ENCODE measurements at places on chromosomes 11 and 22.
A peak's percentile ranks its signal among the peaks of the same experiment; 100 is the strongest.

DNA sequence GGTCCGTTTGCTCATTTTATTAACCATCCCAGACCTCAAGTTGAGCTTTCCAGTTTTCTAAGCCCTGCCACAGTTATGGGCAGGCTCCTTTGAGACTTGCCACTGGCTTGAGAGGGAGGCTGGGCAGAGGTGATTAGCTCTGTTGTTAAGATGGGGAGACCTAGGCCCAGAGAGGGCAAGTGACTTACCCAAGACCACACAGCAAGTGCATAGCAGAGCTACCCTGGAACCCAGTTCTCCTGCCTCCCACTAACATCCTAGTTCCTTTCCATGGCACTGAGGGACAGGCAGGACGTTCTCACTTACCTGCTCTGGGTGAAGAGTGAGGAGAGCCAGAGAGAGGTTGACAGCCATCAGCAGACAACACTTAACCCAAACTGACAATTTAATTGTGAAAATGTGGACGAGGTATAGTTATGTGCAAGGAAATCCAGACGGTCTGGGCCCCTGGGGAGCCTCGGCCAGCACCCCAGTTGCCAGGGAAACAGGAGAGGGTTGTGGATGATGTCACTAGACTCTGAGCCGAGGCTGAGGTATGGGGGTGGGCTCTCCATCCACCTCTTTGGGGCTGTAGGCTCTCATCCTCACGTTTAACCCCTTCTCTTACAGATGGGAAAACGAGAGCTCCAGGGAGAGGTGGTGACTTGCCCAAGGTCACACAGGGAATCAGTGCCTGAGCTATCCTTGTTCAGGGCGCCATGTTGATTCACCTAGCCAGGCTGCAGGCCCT, 12.3 kb upstream of the WNT11 start:
- DNase-seq: no peak

- no peak for DNase-seq
These were observed 4.6 kb downstream of the TECTA start for GRCh38 chr11:121105481-121106195.

- DNase-seq: no peak
These were observed 2.3 kb upstream of the CCDC88B start for GRCh38 chr11:64337538-64338249.

DNA sequence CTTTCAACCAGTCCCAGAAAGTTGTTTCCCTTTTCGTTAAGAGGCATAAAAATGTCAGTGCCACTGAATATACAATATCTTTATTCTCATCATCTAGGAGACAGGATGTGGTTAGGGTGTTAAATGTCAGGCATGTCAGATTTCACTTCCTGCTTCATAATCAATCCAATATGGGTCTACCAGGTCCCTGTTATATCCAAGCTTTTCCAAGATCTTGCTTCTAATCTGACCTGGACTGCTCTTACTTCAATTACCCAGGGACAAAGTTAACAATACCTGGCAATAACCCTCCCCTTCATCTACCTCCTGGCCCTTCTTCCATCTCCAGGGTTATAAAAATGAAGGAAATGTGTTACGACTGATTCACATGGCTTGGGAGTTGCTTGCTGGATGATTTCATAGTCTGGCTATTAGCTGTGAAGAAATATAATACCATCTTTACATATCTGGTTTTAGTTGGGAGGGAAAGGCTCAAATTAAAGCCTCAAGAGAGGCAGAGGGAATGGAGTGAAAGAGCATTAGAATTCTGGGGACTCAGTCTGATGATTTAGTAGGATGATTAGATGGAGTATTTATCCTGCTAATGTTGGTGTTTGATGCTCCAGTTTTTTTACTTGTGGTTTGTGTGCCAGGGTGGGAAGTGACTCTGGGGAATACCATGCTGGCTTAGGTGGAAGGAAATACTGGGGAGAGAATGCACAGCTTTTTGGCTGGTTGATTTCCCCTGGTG, 534.3 kb downstream of the ETS1 start:
- DNase-seq: no peak

- no peak for DNase-seq
These were observed 1.3 kb downstream of the PARVB start for GRCh38 chr22:44025171-44026065.

DNA sequence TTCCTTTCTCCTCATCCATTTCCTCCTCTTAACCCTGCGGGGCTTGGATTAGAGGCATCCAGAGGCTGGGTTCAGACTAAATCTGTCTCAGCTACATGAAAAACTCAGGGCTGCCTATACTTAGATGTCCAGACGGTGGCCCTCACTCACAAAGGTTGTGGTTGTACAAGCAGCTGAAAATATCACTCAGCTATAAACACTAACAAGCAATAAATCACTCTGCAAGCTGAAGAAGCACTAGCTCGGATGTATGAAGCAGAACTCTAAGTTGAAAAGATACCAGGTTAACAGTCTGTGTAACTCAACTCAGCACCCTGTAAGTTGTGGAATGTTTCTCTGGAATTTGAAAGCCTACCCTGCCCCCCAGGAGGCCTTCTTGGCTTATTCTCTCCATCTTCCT, 82.9 kb downstream of the EXT2 start:
- DNase-seq: no peak

DNA sequence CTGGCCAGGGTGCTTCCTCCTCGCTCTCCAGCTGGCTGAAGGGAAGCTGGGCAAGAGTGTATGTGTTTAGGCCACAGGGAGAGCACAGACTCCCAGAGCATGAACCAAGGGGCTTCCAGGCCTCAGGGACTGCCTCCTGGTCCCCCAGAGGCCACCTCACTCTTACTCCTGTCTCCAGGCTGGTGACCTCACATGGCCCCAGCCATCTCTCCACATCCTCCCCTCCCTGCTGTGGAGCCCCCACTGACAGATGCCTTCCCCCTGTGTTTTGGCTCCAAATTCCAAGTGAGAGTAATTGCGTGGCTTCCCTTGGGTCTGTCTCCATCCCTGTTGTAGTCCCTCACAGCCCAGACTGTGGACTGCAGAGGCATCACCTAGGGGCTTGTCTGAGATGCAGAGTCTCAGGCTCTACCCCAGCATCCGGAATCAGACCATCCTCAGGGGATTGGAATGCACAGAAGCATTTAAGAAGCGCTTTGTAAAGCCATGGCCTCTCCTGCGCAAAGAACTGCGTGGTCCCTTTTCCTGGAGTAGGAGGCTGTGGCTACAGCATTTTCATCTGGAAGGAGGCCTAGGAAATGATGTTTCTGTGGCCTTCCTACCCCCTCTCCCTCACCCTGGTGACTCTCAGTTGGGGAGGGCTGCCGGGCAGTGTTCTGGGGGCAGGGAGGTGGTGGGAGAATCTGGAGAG, 91.1 kb downstream of the ATXN10 start:
- DNase-seq: no peak

DNA sequence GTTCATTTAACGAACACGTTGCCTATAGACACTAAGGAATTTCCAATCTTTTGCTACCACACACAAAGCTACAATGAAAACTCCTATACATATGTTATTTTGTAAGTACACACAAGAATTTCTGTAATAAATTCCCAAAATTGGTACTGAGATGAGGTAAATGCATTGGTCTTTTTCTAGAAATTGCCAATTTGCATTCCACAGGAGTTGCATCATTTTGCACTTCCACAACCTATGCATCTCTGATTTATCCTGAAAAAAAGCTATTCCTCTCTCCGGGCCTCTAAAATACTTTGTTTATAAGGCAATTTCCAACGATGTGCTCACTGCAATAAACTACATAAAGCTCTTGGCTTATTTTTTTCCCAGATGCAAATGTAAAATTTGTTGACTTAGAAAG, 24.9 kb downstream of the IMMP1L start:
- DNase-seq: no peak

DNA sequence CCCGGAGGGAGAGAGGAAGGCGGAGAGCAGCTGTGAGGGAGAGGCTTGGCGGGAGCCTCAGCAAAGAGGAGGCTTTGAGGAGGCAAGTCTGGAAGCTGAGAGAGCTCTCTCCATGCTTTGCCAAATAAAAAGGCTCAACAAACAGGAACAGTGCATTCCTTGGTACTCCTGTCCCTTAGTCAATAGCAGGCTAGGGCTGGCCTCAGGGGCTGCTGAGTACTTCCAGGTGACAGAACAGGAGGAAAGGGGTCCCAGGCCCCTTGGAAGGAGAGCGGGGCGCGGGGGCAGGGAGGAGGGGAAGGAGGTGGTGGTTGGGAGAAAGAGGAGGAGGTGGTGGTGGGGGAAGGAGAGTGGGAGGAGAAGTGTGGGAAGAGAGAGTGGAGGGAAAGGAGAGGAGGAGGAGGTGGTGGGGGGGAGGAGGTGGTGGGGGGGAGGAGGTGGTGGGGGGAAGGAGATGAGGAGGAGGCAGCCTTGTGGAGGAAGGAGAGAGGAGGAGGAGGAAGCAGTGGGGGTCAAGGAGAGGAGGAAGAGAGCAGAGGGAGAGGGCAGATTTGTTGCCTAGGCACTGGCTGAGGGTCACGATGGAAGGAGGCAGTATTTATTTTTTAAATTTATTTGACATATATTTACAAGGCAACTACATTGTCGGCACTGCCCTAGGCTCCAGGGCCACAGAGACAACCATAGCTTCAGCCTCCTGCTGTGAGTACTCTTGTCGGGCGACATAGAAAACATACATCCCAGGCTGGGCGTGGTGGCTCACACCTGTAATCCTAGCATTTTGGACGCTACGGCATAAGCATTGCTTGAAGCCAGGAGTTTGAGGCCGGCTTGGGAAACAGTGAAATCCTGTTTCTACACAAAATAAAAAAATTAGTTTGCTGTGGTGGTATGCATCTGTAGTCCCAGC, 74.2 kb upstream of the ZBED5 start:
- peak; percentile 52 for DNase-seq

DNA sequence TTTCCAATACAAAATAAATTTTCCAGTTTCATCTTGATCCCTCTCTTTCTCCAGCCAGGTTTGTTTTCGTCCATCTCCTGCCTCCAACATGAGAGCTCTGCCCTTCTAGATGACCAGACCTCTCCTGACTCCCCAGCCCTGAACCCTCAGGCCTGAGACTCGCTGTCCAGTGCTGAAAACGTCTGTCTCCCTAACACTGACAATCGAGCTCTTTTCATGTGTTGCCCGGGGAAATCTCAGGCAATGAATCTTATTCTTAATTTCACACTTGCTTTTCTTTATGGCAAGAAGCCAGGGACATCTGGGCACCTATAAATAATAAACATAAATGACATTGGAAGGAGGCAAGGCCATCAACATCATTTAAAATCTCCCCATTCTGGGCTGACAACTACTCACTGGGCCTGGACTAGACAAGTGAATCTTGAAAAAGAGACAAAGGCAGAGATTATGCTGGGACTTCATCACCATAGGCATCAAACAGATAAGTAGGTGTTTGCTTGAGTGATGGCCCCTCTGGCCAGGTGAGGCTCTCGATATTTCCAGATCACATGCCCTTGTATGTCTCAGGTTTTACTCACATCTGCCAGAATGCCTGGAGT, 274.5 kb upstream of the B3GAT1 start:
- no peak for DNase-seq

- no peak for DNase-seq
These were observed 40.5 kb downstream of the GRAMD4 start for GRCh38 chr22:46660604-46661201.

- DNase-seq: peak; percentile 86
These were observed at the start of the genes CCDC157 and SF3A1 for GRCh38 chr22:30356449-30357235. TSS of gene CCDC157 (plus strand) at chr22:30357007. CDS start at chr22:30366001, 8,994 bp downstream. TSS of gene SF3A1 (minus strand) at chr22:30356894. CDS start at chr22:30356792, 102 bp downstream.

DNA sequence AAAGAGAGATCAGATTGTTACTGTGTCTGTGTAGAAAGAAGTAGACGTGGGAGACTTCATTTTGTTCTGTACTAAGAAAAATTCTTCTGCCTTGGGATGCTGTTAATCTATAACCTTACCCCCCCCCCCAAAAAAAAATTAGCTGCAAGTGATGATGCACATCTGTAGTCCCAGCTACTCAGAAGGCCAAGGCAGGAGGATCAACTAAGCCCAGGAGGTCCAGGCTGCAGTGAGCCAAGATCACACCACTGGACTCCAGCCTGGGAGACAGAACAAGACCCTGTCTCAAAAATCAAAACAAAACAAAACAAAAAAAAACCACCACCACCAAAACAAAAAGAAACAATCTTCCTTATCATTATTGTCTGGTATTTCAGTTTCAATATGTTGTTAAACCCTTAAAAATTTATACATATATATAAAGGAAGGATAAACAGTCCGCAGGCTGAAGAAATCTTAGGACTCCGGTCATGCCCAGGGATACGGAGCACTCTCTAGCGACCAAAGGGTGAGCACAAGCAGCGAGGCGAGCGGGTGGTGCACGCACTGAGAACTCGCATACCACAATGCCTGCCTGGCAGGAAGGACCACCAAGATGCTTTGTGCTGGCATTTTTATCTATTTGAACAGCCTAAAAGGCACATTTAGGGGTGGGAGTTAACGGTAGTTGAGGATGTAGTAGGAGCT, 6.4 kb downstream of the POLDIP3 start:
- DNase-seq: no peak

All from NCI-H1092 (cell line).